ENCODE measurements at places on chromosomes 1 and 21. TPM values are rescaled to one million over a fixed set of nuclear protein-coding genes. Genes with fewer than 3 reads are reported as not detected.

METTL18 gene
- total RNA-seq: 7.3 TPM

CA14 gene
- total RNA-seq: not detected

LRRC71 gene
- not detected for total RNA-seq

LYPD8 gene
- not detected for total RNA-seq

SYNC gene
- 23.9 TPM for total RNA-seq

DCST1 gene
- not detected for total RNA-seq
